ENCODE measurements at places on chromosomes 6 and 20.

DNA sequence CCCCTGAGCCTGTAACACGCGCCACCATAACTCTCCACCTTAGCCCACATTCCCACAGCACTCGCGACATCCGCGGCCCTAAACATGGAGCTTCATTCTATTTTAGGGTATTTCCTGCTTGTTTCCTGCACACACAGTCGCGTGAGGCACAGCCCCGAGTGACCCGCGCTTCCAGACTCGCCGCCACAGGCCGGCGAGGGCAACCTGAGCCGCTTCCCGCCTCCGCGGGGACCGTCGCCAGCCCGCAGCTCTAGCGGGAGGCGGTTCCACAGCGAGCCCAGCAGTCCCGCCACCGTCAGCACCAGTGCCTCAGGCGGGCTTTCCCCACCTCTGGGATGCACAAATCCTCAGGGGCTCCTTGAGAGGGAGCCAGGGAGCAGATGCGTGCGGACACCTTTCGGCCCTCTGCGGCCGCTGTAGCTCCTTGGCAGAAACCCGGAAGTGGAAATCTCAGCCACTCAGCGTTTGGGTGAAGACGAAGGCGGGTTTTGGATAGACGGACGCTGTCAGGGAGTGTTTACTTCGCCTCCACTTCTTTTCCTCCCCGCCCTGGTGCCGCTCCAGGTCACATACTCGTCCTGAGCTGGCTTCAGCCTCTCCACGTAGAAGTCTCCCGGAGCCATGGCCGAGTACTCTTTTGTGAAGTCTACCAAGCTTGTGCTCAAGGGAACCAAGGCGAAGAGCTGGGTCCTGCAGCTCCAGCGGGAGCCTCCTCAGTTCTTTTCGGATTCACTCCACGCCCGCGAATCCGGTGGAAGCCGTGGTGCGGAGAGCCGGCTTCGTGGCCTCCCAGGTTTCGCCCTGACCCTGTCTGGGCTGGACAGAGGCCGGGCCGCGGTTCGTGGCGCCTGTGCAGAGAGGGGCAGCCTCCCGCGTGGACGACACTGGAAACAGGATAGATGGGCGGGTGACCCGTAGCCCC lies 2177.4 kb upstream of the DEFB115 start:
- peak; percentile 74 for DNase-seq

DNA sequence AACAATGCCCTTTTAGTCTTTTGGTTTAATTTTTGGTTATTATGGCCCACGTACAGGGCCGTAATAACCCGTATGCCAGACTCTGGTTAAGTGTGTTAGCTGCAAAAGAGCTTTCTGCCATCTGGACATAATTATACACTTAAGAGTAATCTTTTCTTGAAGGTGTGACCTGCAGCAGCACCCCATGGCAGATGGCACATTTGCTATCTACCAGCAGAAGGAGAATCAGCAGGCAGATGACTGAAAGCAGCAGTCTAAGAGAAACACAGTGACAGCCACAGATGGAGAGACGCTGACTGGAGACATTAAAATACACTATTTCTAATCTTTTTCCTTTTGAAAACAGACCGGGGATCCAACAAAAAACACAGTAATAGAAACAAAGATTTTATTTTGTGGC lies 18.7 kb downstream of the ASF1A start:
- no peak for DNase-seq

DNA sequence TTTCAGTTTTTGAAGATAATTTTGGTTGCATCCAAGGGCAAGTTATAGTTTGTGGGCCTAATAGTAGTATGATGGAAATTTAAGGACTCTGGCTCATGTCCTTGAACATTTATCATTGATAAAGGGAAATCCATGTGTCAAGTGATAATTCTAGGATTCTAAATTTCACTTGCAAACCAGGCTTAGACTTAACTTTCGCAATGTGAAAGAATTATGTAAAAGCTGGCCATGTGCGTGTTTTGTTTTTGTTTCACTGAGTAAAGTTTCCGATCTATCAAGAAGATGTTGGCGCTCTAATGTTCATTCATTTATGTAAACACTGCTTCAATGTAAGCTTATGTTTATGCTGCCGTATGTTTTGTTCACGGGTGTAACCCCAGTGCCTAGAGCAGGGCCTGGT lies 302.0 kb downstream of the SOX4 start:
- DNase-seq, result no peak

DNA sequence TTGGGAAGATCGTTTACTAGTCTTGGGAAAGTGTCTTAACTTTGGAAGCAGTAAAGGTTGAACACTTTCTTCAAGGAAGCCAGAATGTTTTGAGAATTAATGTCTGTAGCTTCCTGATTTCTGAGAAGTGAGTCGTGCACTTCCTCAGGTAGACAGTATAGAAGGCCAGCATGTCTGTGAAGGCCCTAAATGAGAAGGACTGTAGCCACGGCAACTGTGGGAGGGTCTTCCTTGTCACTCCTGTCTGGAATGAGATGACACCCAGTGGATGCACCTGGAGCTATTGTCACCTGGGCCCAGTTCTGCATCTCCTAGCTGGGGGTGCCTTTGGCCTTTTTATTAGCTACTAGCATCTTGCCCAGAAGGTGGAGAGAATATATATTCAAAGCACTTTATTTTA lies 8.8 kb downstream of the STX16 start:
- DNase-seq, result no peak

- DNase-seq, result no peak
Observed at GRCh38 chr6:4356899-4357659, 221.7 kb upstream of the ECI2 start.

- no peak for DNase-seq
Observed at GRCh38 chr6:151807513-151808370, at the start of gene ESR1. TSS of gene ESR1 (plus strand) at chr6:151807682. CDS start at chr6:151807913, 231 bp downstream.

DNA sequence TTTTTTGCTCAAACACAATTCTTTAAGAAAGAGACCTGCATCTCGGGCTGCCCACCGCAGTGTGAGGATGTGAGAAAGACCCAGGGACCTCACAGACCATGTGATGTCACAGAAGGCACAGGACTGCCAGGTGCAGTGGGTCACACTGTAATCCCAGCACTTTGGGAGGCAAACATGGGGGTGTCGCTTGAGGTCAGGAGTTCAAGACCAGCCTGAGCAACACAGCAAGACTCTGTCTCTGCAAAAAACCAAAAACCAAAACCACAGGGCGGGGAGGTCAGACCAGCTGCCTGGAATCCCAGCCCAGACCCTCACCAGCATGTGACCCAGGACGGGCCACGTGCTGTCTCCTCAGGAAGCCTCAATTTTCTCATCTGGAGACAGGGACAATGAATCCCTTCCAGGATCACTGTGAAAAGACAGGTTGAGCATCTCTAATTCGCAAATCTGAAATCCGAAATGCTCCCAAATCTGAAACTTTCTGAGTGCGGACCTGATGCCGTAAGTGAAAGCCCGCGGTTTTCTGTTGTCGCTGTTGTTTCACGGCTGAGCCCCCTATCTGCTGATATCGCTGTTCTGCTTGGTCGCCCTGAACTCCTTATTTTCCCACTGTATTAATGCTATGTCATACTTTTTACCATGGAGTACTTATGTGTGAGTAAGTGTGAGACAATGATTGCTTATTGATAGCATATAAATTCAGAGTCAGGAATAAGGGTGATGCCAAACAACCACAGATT lies 159.5 kb upstream of the PTPN1 start:
- no peak for DNase-seq

DNA sequence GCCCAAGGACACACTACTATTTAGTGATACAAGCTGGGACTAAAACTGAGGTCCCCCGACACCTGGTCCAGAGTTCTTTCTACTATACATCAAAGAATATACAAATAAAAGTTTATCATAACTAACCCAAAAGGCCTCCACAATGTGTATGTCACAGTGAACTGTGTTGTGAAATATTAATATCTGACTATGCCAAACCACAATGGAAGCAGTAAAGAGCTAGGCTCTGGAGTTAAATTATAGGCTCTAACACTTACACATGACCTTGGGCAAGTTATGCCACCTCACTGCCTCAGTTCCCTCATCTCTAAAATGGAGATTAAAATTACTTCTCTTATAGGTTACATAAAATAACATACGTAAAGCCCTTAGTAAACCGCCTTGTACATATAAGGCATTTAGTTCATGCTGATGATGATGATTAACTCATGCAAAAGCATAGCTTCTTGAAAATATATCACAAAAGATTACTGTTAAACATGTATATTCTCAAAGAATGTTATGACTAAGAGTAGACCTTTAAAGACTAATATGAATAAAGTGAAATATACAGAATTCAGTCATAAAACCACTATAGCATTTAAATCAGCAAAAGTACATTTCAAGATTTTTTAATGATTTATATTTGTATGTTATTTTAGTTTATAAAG lies 5.7 kb downstream of the SUPT3H start:
- no peak for DNase-seq
